ENCODE measurements at places on chromosomes 3 and 15. TPM values are rescaled to one million over a fixed set of nuclear protein-coding genes. Genes with fewer than 3 reads are reported as not detected.

DNA sequence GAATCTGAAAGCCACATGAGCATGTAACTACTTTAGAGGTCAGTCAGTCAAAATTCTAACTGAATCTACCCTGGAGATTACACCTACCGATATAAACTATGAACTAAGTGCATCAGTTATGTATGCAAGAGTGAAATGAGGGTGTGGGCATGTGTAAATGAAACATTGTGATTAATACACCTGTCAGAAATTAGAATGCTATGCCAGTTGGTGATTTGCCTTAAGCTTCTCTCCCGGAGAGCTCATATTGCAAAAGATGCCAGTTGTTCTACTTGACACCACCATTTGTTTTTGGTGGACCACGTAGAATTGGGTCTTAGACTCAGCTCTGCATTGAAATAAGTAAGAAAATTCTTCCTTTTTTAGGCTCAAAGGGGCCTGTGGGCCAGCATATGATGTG lies 91.0 kb upstream of the KBTBD8 start:
- no peaks in the 10 kb centered on the region for H3K36me3 ChIP-seq
- no peaks in the 10 kb centered on the region for H3K27me3 ChIP-seq
- H3K4me1 ChIP-seq: no peaks in the 10 kb centered on the region
- no peak overlapping the region for H3K4me3 ChIP-seq

The RFX7 gene
- total RNA-seq: 22.1 TPM

DNA sequence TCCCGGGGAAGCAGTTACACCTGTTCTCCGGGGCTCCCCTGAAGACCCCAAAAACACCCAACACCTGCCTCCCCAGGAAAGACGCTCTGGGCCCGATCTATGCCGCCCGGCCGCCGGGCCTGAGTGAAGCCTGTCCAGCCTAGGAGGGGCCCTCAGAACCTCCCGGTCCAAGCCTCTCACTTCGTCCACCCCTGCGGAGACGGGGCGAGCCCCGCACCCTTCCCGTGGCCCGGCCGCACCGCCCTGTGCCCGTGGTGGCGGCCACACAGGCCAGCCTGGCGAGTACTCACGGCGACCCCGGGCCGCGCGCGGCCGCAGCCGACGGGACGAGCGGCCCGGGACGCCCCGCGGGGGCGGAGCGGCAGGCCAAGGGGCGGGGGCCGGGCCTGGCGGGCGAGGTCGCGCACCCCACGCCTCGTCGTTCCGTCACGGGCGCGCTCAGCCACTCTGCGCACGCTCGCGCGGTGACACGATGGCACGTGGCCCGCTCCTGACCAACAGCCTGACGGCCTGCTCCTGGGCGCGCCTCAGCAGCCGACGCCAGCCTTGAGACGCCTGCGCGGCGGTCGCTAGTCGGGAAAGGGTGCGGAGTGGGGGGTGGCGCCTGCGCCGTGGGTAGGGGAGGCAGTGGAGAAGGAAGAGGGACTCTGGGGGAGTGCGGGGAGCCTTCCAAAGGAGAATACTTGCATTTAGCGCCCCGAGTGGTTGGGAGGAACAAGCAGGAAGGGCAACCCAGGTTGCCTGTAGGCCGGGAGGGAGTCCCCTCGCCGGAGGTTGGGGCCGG lies at the start of gene PARP6:
TSS of gene PARP6 (minus strand) at position 342 of the 784 bp plus-strand sequence. CDS start 5,077 bp downstream, outside the sequence.
- peak within 1 kb of the TSS; percentile 94 for H3K4me3 ChIP-seq
- DNase-seq: peak; percentile 100
- H3K36me3 ChIP-seq: no peaks in the 10 kb centered on the region
- no peaks in the 10 kb centered on the region for H3K4me1 ChIP-seq

DNA sequence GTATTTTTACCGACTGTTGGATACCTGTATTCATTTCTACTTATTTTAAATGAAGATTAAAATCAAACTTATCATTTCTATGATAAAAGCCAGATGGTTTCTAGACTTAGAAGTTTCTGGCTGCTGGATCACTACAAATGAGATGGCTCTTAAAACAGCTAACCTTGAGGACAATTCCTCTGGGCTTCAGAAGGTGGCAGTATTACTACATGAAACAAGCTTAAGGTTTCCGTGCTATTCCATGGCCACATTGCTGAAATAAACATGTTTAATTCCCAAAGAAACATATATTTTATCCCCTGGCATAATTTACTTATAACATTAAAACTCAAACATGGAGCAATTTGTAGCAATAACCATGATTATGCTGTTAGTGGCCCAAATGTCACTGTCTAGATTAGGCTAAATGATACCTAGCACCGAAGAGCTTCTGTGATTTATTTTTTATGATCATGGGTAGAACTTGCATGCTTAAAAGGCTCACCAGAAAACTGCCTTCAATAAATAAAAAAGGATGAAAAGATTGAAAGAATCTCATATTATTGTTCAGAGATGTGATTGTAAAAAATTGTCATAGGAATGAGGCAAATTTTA lies 204.0 kb upstream of the NANOGP8 start:
- H3K4me3 ChIP-seq: no peak overlapping the region
- no peaks in the 10 kb centered on the region for H3K27me3 ChIP-seq
- H3K27ac ChIP-seq: no peak overlapping the region
- H3K4me1 ChIP-seq: no peaks in the 10 kb centered on the region

DNA sequence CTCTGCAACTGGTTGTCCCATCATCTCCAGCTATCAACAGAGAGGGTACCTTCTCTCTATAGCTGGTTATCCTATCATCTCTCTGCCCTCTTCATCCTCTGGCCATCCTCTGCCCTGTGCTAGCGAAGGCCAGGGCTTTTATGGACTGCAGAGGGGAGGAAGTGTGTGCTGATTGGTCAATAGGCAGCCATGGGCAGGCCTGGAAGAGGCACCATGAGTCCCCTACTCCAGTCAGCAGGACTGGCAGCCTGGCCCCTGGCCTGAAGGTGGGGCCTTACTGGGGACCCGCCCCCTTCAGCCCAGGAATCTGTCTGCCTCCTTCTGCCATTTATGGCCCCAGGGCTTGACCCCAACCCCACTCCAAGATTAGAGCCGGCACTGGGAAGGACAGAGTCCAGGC lies 10.4 kb upstream of the TRIM59 start:
- no peaks in the 10 kb centered on the region for H3K27me3 ChIP-seq
- no peak overlapping the region for H3K4me3 ChIP-seq
- no peak overlapping the region for H3K27ac ChIP-seq
- no peaks in the 10 kb centered on the region for H3K4me1 ChIP-seq
- no peaks in the 10 kb centered on the region for H3K36me3 ChIP-seq

All from aorta (tissue), 5 donors.